ENCODE measurements at places on chromosomes 12 and 14.

DNA sequence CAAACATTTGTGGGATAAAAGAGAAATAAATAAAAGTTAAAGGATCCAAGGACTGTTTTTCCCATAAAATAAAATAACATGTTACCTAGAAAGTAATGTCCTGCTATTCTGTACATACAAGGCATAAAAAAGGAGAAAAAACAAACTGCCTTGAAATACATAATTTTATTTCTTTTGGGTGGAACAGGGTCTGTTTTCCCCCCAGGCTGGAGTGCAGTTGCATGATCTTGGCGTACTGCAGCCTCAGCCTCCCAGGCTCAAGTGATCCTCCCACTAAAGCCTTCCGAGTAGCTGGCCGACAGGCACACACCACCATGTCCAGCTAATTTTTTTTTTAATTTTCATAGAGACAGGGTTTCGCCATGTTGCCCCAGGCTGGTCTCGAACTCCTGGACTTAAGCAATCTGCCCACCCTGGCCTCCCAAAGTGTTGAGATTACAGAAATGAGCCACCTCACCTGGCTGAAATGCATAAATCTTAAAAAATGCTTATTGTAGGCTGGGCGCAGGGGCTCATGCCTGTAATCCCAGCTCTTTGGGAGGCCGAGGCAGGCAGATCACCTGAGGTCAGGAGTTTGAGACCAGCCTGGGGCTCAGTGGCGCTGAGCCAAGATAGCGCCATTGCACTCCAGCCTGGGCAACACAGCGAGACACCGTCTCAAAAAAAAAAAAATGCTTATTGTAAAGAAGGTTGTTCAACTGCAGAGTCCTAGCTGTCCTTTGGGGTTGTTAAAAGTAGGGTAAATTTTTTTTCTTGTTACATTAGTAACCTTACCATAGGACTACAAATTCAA lies 4.1 kb upstream of the TUBA1C start:
- DNase-seq: no peak

- DNase-seq: no peak
Measured at GRCh38 chr12:70966046-70966445, 45.5 kb upstream of the PTPRR start.

- no peak for DNase-seq
Measured at GRCh38 chr14:72521045-72521444, 372.9 kb downstream of the DPF3 start.

DNA sequence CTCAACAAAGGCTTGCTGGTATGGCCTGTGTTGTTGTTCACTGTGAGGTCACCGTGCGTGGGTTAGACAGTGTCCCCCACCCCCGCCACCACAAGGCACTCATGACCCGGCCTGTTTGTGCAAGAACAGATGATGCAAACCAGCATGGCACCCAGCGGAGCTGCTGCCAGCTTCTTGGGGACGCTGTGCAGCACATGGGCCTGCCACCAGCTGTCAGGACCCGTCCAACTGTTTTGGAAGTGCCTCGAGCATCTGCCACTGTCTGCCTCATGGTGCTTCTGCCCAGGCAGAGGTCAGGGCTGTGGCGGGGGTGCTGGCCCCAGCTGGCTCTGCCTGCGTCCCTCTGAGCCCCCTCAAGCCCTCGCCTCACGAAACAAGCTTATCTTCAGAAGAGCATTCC lies 1.5 kb downstream of the ASB2 start:
- no peak for DNase-seq
